ENCODE measurements at places on chromosomes 2 and 18.

DNA sequence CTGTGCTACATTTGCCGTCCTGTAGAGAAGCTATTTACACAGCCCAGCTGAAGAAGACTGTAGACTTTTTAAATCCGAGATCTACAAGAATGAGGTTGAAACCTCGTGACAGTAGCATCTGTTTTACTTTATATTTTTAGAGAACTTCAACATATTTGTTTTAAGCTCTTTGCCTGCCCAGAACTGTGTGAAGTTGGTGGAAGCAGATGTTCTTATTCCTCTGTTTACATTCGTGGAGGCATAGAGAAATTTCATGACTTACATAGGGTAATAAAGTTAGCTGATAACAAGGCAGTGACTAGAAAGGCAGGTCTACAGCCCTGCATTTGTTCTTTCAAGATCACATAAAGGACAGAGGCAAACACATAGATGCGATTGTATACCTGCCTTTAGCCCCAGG, 47.0 kb upstream of the MAP3K20 start:
- DNase-seq, result no peak

GRCh38 chr2:30371028-30371689, 75.9 kb upstream of the LCLAT1 start:
- no peak for DNase-seq

DNA sequence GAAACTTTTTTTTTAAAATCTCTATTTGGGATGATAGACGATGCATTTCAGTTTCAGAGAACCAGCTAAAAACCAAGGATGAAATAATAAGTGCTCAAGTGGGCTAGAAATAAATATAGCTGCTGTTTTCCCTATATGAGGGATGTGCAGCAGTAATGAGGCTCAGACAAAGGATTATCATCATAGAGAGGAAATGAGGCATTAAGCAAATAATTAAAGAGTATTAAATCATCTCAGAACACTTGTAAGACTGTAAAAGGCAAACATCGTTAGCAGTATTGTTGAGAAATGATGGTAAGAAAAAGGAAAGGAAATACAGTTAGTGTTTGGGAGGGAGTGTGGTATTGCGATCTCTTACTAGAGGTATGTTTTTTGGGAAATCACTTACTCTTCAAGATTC, 233.5 kb downstream of the TGIF1 start:
- no peak for DNase-seq

DNA sequence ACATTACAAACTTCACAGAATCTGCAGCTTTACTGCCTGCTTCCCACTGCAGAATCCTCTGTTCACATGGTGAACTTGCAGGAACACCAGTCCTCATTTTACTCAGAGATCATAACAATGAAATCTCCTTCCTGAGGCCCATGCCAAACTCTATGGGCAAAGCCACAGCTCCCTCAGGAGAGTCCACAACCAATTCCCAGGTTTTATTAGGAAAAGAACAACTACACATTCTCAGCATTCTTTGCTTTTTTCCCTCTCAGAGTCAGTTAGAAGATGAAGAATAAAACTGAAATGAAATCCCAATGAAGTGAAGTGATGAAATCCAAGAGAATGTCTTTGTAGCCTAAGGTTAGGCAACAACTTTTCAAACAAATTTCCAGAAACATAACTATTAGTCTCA, 233.7 kb downstream of the DSEL start:
- no peak for DNase-seq

GRCh38 chr2:33168425-33168824, 221.7 kb downstream of the LTBP1 start:
- no peak for DNase-seq

GRCh38 chr2:175126661-175127060, 41.3 kb downstream of the ATF2 start:
- DNase-seq, result no peak

DNA sequence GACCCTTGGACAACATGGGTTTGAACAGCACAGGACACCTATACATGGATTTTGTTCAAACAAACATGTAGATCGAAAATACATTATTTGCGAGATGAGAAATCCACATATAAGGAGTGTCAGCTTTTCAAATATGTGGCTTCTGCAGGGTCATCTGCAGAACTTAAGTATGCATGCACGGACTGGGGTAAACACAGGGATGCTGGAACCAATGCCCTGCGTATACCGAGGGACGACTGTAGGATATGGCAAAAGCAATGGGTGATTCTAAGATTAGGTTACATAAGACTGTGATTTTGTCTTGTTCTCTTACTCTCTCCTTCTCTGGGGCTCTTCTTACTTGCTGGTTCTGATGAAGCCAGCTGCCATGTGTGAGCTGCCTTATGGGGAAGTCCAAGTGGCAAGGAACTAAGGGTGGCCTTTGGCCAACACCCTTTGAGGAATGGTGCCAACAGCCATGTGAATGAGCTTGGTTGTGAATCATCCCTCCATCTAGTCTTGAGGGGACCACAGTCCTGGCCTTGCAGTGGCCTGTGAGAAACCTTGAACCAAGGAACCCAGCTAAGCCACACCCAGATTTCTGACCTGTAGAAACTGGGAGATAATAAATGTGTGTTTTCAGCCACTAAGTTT, 66.5 kb downstream of the EVA1A start:
- DNase-seq, result no peak

- DNase-seq, result peak; percentile 93
Observed at GRCh38 chr2:71603311-71603811, 150.0 kb downstream of the DYSF start.

GRCh38 chr2:235506997-235507615, 13.3 kb downstream of the AGAP1 start:
- no peak for DNase-seq

DNA sequence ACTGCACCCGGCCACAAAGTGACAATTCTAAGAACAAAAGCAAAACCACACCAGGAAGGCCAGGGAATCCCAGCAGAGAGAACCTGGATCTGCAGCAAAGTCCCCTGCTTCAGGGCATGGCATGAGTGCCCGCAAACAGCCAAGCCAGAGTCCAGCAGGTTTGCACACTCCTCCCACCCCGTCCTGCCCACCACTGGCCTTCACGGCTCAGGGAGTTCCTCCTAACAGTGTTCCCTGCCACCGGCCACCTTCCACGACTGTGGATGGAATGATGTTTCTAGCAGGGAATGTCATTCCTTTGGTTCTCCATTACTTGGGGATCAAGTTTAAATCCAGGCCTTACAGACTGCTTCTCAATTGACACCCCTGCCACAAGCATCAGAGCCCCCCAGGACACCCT, 42.0 kb upstream of the B3GNT7 start:
- no peak for DNase-seq

DNA sequence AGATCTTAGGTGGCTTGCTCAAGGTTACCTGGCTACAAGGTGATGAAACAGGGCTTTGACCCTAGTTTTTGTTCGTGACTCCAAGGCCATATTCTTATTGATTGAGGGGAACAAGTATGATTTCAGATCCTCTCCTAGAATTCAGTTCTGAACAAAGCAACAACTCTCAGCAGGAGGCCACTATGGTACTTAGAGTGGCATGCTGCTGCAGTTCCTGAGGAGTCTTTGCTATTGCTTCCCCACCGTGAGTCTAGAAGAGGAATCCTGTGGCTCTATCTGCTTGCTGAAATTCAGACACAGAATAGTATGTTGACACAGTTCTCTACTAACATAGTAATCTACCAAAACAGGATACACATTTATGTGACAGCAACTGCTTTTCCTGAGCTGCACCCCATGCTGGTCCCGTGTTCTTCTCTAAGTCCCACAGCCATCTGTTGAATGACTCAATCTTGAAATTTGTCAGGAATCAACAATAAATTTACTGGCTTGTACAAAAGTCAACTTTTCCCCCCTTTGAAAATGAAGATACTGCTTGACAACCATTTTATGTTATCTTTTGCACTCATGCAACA, 4.1 kb downstream of the TGFBRAP1 start:
- DNase-seq, result no peak

DNA sequence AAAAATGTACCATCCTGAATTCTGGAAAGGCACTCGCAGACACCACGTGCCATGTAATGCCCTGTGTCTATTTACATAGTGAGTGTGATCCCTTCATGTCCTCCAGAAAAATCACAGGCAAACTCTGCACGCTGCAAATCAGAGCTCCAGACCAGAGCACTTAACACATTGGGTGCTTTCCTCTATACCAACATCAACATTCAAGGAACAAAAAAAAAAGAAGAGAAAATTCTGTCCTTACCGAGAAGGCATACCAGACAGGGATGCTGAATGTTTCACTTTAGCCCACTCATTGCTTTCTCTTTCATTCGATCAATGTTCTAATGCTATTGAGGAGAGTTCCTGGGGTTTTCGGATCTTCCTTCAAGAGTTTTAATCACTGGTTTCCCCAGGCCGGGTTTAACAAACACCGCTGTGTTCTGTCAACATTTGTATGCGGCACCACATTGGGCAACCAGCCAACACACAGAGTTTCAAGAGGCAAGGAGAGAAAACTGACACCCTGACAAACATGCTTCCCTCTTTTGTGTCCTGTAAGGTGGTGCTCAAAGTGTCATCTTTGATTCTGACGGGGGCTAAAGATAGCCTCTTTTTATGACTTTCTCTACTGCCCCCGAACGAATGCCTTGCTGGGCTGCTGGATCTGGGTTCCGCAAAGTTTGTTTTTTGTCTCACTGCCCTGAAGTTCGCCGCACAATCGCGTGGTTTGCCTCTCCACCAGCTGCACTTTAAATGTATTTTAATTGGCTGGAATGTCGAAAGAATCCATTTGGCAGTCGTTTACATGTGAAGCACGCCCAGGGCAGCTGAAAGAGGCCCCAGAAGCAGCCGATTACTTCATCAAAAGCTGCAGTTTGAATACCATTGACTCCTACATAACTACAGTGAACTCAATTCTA, 106.4 kb upstream of the NCKAP5 start:
- no peak for DNase-seq

DNA sequence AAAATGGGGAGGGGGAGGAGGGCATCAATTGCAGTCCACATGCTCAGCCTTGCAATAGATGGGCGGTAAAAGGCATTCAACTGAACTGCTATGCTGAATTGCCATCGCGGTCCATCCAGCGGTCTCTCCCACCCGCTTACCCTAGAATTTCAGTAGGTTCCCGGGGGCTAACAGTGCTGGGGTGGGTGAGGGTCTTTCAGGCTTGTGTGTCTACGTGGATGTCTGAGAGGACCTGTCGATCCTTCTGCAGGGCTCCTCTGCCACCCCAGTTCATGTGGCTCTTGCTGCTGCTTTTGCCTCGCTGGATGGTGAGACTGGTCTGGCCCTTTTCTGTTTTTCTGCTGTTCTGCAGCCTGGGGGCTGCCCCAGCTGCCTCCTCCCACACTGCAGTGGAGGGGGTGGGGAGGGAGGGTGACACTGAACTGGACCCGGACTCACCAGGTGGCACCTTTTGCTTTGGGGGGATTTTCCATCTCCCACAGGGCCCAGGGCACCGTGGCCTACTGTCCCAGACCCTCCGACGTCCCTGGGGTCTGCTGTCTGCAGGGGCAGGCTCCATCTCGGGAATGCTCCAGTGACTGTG, 14.1 kb downstream of the ACKR3 start:
- DNase-seq, result no peak

GRCh38 chr2:196372811-196373664, 201.7 kb upstream of the STK17B start:
- no peak for DNase-seq

GRCh38 chr2:74876081-74876886, 42.4 kb downstream of the HK2 start:
- DNase-seq, result peak; percentile 71

DNA sequence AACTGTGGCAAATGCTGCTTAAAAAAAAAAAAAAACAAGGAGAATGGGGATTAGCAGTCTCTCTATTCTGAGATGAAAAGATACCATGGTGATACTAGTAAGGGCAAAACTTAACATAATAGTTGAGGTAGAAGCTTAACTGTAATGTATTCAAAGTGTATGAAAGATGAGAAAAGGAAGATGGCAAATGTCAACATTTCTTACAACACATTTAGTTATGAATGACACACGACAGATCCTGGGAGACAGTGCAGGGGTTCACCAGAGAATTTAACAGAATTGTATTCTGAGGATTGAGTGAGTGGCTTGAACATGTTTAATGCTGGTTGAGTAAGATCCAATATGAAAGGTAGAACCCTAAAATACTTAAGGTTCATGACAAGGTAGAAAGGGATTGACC, 52.7 kb downstream of the CUL3 start:
- DNase-seq, result no peak

- DNase-seq, result no peak
Observed at GRCh38 chr2:23555944-23556343, 171.0 kb downstream of the KLHL29 start.

DNA sequence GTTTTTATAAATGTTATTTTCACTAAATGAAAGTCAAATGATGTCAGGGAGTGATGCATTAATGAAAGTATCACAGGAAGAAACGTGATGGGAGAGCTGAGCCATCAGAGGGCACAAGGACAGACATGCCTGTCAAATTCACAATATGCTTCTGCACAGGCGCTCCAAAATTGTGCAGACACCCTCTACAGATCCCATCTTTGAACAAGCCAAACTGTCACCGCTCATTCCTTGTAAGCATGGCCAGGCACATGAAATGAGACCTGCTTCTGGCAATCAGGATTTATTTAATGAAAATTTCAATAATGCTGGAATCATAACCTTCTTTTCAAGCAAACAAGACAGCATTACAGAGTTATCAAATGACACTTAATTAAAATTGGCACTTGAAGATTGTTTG, 20.4 kb upstream of the FSHR start:
- no peak for DNase-seq

DNA sequence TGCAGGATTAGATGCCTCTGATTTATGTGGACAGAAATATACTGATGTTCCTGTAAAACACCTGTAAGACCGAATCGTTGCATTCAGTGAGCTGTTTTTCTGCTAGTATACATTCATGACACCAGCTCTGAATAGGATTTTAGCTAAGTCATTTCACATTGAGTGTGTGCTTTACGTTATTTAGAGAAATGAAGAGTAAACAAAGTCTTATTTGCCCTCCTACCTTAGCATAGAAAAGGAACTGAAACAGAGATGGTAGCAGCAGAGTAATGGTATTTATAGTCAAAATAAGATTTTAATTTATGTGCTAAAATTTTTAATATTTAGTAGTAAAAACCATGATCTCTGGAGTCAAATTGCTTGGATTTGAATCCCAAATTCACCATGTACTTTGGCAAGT, 168.0 kb downstream of the CERS6 start:
- no peak for DNase-seq

GRCh38 chr2:218262631-218263586, 2.1 kb downstream of the GPBAR1 start:
- no peak for DNase-seq

DNA sequence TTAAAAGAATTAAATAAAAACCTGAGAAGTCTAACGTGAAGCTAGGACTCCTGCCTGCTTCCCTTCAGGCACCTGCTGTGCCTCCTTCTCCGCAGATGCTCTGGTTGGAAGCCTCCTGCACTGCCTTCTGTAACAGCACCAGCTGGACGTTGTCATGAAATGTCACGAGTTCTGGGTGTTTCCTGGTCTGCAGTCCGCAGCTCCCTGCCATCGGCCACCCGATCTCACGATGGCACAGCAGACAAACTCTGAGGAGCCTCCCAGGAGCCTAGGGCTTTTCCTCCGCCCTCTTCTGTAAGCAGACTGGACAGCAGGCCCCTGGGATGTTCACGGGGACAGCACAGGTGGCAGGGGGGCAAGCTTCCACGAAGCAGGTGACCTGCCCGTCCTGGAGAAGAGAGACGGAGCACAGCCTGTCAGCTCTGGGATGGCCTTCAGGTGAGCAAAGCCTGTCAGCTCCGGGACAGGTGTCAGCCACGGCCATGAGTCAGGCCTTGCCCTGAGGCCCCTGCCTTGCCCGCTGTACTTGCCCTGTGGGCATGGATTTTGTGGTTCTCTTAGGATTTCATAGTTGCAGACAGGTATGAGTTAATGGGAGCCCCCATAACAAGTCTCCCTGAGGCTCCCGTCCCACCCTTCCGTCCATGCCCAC, 110.3 kb downstream of the PXDN start:
- no peak for DNase-seq

- DNase-seq, result no peak
Observed at GRCh38 chr2:111904726-111905474, 6.5 kb downstream of the MERTK start.
